ENCODE measurements at places on chromosomes 6 and 20. TPM values are rescaled to one million over a fixed set of nuclear protein-coding genes. Genes with fewer than 3 reads are reported as not detected.

- DNase-seq = no peak
These were observed 14.1 kb upstream of the OSER1 start for GRCh38 chr20:44224637-44225036.

GRCh38 chr6:43338243-43338642, 29.6 kb upstream of the CRIP3 start:
- no peak for DNase-seq

MCM9 gene
- total RNA-seq = 18.5 TPM

PBOV1 gene
- total RNA-seq = not detected

OR2J3 gene
- not detected for total RNA-seq

Measured in colonic mucosa (tissue), 4 donors.